ENCODE measurements at places on chromosomes 6 and 20. TPM values are rescaled to one million over a fixed set of nuclear protein-coding genes. Genes with fewer than 3 reads are reported as not detected.
A peak's percentile ranks its signal among the peaks of the same experiment; 100 is the strongest.

LY6G6F gene
- not detected for total RNA-seq

MUC21 gene
- not detected for total RNA-seq

F13A1 gene
- 0.26 TPM for total RNA-seq

PDYN gene
- total RNA-seq: not detected

- H3K27ac ChIP-seq: peak overlapping the region; percentile 90
- H3K4me1 ChIP-seq: peaks cover 14% of the 10 kb centered on the region
- H3K36me3 ChIP-seq: peaks cover 4% of the 10 kb centered on the region
- H3K27me3 ChIP-seq: no peaks in the 10 kb centered on the region
Measured at GRCh38 chr6:33248643-33248931, 23.1 kb downstream of the VPS52 start.

- H3K36me3 ChIP-seq: no peaks in the 10 kb centered on the region
- no peaks in the 10 kb centered on the region for H3K27me3 ChIP-seq
- no peaks in the 10 kb centered on the region for H3K4me1 ChIP-seq
Measured at GRCh38 chr6:42511803-42512422, 51.9 kb upstream of the UBR2 start.

- H3K27me3 ChIP-seq: no peaks in the 10 kb centered on the region
- peaks cover 6% of the 10 kb centered on the region for H3K36me3 ChIP-seq
- no peaks in the 10 kb centered on the region for H3K4me1 ChIP-seq
- DNase-seq: no peak
- H3K4me3 ChIP-seq: no peak overlapping the region
- no peak overlapping the region for H3K27ac ChIP-seq
Measured at GRCh38 chr20:4183361-4183760, 168.0 kb upstream of the RNF24 start.

- H3K4me1 ChIP-seq: no peaks in the 10 kb centered on the region
- no peaks in the 10 kb centered on the region for H3K27me3 ChIP-seq
- DNase-seq: no peak
- H3K27ac ChIP-seq: no peak overlapping the region
Measured at GRCh38 chr6:140003217-140003616, 628.8 kb upstream of the CITED2 start.

- no peaks in the 10 kb centered on the region for H3K27me3 ChIP-seq
- no peak overlapping the region for H3K4me3 ChIP-seq
- H3K27ac ChIP-seq: peak overlapping the region; percentile 37
- peaks cover 25% of the 10 kb centered on the region for H3K4me1 ChIP-seq
- no peaks in the 10 kb centered on the region for H3K36me3 ChIP-seq
- no peak for DNase-seq
Measured at GRCh38 chr20:32006841-32007786, 3.1 kb upstream of the CCM2L start.

DNA sequence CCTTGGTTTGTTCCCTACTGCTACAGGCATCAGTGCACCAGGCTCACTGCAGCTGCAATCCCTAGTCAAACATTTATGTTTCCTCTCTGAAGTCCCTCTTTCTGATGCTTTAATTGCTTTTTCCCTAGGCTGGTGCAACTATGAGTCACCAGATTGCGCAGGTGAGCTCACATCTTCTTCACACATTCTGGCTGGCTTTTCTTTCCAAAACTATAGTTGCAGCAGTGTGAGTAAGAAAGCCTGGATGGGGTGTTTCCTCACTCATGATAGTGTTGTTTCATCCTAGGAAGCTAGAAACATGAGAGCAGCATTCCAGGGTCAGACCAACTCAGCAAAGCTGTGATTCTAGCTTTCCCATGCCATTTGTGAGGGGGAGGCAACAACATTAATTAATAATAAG lies 296.4 kb downstream of the PAX1 start:
- H3K27ac ChIP-seq: no peak overlapping the region
- DNase-seq: no peak
- no peaks in the 10 kb centered on the region for H3K27me3 ChIP-seq
- H3K4me1 ChIP-seq: no peaks in the 10 kb centered on the region
- no peaks in the 10 kb centered on the region for H3K36me3 ChIP-seq

GRCh38 chr20:9027626-9028025 lies 41.3 kb upstream of the PLCB4 start:
- no peak overlapping the region for H3K27ac ChIP-seq
- DNase-seq: no peak
- no peaks in the 10 kb centered on the region for H3K27me3 ChIP-seq
- no peaks in the 10 kb centered on the region for H3K36me3 ChIP-seq

GRCh38 chr20:2922957-2923356 lies 49.7 kb downstream of the PTPRA start:
- DNase-seq: no peak
- H3K36me3 ChIP-seq: no peaks in the 10 kb centered on the region
- H3K27ac ChIP-seq: no peak overlapping the region

GRCh38 chr20:37523012-37523391 lies 2.0 kb downstream of the NNAT start:
- no peak for DNase-seq
- H3K27ac ChIP-seq: no peak overlapping the region
- no peaks in the 10 kb centered on the region for H3K27me3 ChIP-seq
- H3K36me3 ChIP-seq: peaks cover 2% of the 10 kb centered on the region
- H3K4me3 ChIP-seq: no peak overlapping the region

- no peaks in the 10 kb centered on the region for H3K27me3 ChIP-seq
- no peaks in the 10 kb centered on the region for H3K36me3 ChIP-seq
- no peak overlapping the region for H3K4me3 ChIP-seq
- no peak for DNase-seq
Measured at GRCh38 chr6:160227038-160227768, 31.4 kb downstream of the SLC22A2 start.
